ENCODE measurements at places on chromosomes 4 and X.

- DNase-seq: no peak
Measured at GRCh38 chr4:183533698-183534097, 28.8 kb downstream of the ING2 start.

- no peak for DNase-seq
Measured at GRCh38 chr4:114277690-114278089, 298.2 kb upstream of the ARSJ start.

DNA sequence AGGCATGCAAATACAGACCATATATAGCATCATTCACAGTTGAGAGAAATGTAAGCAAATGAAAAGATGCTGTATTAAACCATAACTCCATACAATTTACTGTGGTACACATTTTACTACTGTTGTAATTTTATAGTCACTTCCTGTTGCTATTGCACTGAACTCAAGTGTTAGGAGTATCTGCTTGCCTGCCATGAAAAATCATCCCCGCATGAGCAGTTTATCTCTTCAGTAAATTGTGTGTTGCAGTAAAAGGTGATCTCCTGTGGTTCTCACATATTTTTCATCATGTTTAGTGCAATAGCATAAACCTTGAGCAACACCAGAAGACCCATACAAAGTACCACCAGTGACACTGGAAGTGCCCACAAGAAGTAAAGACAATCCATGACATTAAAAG lies 1153.4 kb downstream of the FAT4 start:
- DNase-seq: no peak

- DNase-seq: no peak
Measured at GRCh38 chr4:60637976-60638375, 562.1 kb upstream of the ADGRL3 start.

- no peak for DNase-seq
Measured at GRCh38 chr4:73257651-73258435, 755 bp downstream of the ANKRD17 start.

GRCh38 chr4:85369703-85370380 lies 105.1 kb upstream of the ARHGAP24 start:
- no peak for DNase-seq

DNA sequence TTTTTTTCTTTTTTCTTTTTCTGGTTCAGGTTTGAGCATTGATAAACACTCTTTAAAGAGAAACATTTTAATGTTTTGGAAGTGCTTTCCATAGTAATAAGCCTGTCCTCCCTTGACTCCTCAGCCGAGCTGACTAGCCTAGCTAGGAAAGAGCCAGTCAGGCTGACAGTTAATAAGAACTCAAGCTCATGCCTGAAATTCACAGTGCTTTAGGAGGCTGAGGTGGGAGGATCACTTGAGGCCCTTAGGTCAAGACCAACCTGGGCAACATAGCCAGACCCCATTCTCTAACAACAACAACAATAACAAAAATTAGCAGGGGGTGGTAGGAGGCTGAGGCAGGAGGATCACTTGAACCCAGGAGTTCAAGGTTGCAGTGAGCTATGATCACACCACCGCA lies 53.4 kb upstream of the ZCCHC13 start:
- DNase-seq: no peak

Data from activated T-cell treated with anti-CD3 and anti-CD28 coated beads for 24 hours (primary cell).